ENCODE measurements at places on chromosomes 3 and 15. TPM values are rescaled to one million over a fixed set of nuclear protein-coding genes. Genes with fewer than 3 reads are reported as not detected.

GRCh38 chr3:25938566-25939325 is 148.9 kb downstream of the OXSM start:
- DNase-seq = peak; percentile 91

DNA sequence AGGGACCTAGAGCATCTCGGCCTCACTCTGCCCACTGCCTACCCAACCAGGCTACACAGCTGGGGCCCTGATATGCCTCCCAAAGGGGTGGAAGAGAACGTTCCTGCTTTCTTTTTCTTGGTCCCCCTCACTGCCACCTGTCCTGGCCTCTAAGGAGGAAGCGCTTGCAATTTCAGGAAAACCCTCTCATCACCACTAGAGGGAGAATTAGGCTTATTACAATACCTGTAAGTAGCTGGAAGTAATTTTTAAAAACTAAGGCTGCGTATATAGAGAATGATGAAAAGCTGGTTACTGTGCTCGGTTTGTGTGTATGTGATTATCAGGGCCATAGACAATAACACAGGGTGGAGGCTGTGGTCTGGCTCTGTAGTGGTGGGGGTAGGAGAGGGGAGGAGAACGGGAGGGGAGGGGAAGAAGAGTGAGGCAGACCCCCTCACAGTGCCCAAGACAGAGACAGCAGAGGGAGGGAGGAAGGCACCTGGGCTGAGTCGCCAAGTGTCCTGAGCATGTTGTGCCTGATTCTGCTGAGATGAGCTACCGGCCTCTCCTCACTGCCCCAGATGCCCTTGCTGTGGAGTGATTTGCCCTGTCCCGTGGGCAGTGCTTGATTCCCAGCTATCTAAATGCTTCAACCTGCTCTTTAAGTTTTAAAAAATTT is 3.3 kb downstream of the GABRG3 start:
- peak; percentile 28 for DNase-seq

DNA sequence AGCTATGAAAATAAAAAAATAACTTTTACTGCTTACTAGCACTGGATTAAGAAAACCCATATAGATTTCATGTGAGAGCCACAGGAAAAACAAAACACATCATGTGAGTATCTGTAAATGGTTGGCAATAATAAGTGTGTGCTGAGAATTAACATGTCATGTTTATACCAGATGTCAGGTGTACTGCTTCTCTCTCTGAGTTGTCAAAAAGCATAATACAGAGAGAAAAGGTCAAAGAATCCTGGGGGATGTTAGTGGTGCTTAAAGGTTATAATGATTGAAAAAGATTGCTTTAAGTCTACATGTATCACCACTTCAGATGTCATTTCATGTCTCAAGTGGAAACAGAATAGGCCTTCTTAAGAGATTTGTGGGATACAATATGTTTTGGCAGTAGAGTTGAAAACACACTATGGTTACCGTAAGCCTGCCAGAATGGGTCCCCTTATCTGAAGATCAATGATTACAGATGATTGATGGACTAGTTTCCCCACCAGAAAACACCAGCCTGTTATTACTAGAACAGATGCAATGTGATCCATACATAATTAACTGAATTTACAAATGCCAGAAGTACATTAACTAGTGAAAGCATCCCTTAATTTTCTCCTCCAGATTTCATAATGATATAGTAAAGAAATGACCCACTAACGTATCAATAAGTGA is 204.1 kb downstream of the CNTN3 start:
- no peak for DNase-seq

DNA sequence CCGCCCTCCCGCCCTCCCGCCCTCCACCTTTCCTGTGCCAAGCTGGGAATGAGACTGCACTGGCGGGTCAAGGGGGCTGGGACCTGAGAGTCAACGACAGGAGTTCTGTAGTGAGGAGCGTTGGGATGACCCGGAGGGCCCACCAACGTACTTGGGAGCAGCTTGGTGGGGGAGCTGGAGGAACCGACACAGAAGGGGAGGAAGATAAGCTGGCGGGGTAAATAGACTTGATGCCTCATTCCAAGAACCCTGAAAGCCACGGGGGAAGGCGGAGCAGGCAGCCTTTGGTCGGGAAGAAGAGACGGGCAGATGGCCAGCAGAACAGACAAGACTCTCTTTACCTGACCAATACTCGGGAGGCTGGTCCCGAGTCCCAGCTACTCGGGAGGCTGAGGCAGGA is 277 bp downstream of the FMN1 start:
- no peak for DNase-seq

DNA sequence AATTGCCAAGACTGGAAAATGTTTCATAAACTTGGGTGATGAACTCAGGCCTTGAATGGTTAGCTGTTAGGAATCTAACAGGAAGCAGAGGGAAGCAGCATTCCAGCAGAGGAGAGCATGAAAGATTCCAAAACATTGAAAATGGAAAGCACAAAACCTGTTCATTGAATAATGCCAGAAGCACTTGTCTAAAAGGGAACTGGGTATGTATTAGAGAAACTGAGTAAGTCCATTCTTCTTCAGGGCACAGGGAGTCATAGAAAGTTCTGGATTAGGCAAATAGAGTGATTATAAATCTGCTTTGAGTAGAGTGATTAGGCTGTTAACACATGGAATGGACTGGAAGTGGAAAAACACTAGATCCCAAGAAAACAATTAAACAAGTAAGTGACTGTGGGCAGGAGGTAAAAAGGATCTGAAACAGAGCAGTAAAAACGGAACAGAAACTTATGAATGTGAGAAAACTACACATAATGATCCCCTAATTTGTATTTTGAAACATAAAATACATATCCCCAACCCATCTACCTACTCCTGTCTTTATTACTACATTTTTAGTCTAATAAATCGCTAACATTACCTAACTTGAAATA is 343.4 kb downstream of the TBC1D5 start:
- DNase-seq = no peak

GRCh38 chr3:134364061-134364935 is 9.9 kb downstream of the AMOTL2 start:
- DNase-seq = peak; percentile 54

GRCh38 chr15:48366584-48367312 is 35.5 kb downstream of the DUT start:
- DNase-seq = no peak

- no peak for DNase-seq
Observed at GRCh38 chr3:62818347-62818746, 56.9 kb downstream of the CADPS start.

GRCh38 chr3:187900993-187901755 is 155.9 kb upstream of the BCL6 start:
- no peak for DNase-seq

DNA sequence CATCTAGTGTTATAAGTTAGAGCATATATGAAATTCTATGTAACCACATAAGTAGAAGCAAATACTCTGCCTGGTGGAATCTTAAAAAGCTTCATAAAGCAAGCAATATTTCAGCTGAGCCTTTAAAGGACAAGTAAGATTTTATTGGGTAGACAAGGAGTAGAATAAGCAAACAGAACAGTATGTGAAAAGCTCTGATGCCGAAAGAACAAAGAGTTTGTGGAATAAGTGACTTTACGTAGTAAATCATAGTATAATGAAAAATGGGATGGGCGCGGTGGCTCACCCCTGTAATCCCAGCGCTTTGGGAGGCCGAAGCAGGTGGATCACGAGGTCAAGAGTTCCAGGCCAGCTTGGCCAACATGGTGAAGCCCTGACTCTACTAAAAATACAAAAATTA is 9.9 kb downstream of the EAF2 start:
- no peak for DNase-seq

GRCh38 chr15:101296418-101297405 is 1.7 kb upstream of the SNRPA1 start:
- no peak for DNase-seq

- DNase-seq = no peak
Observed at GRCh38 chr3:28840976-28841376, 439.9 kb upstream of the RBMS3 start.

- peak; percentile 89 for DNase-seq
Observed at GRCh38 chr3:16085884-16086608, 88.4 kb upstream of the GALNT15 start.

GRCh38 chr3:115550285-115550761 is 73.0 kb upstream of the GAP43 start:
- DNase-seq = no peak

The C3orf22 gene
- not detected for total RNA-seq

The ALS2CL gene
- 0.20 TPM for total RNA-seq

The SOX14 gene
- not detected for total RNA-seq

The TRIM59 gene
- 0.06 TPM for total RNA-seq

The SYNPR gene
- total RNA-seq = not detected

The SCN5A gene
- total RNA-seq = not detected

Data from G401 (cell line).